NCI-H524 (cell line): ENCODE measurements at places on chromosomes 3 and 15.

DNA sequence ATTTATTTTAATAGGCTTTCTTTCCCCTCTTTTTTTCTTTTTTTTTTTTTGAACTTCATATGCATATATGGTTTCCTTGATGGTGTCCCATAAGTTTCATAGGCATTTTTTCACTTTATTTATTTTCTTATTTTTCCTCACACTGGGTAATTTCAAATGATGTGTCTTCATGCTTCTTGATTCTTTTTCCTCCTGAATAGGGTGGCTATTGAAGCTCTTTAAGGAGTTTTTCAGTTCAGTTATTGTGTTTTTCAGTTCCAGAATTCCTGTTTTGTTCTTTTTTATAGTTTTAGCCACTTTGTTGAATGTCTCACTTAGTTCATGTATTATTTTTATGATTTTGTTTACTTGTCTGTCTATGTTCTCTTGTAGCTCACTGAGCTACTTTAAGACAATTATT, 273.2 kb downstream of the NFKBIZ start:
- no peak for DNase-seq

- peak; percentile 29 for DNase-seq
Measured at GRCh38 chr3:33217866-33218445, 654 bp downstream of the SUSD5 start.

- DNase-seq = no peak
Measured at GRCh38 chr15:82554849-82555248, 14.6 kb upstream of the RPS17 start.

- DNase-seq = no peak
Measured at GRCh38 chr15:21268436-21268940, 171.8 kb downstream of the POTEB3 start.

GRCh38 chr3:183227586-183227985, 25.5 kb upstream of the B3GNT5 start:
- no peak for DNase-seq

DNA sequence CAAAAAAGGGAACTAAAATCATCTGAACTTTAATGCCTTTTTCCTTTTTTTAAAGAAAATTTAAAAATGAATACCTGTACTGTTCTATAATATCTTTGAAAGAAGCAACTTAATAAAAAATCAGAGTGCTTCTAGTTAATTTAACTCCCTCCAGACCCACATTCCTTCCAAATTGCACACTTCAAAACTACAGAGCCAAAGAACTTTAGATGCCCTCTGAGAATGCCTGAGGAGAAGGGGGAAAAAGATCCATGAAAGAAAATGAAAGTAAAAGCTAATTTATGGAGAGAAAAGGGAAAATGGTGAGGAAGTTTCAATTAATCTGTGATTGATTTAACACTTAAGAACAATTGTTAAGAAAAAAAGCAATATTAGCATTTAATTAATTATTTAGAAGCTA, 1141.6 kb downstream of the IGSF11 start:
- DNase-seq = no peak

- DNase-seq = no peak
Measured at GRCh38 chr15:44087578-44088465, 107.2 kb downstream of the FRMD5 start.

DNA sequence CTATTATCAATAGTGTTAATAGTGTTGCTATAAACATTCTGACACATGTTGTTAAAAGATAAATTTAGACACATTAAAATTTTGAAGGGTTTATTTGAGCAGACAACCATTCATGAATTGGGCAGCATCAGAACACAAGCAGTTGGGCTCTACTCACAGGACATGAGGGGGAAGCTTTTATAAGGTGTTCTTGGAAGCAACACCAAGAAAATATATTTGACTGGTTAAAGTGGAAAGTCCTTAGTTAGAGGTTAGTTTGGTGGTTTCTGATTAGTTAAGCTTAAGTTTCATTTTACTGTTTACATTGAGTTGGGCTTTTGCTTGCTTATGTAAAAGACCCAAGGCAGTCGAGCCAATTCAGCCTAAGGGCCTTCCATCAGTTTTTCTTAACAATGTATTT, 220.7 kb downstream of the CD47 start:
- no peak for DNase-seq

GRCh38 chr3:179156775-179157174, 8.6 kb downstream of the PIK3CA start:
- no peak for DNase-seq

DNA sequence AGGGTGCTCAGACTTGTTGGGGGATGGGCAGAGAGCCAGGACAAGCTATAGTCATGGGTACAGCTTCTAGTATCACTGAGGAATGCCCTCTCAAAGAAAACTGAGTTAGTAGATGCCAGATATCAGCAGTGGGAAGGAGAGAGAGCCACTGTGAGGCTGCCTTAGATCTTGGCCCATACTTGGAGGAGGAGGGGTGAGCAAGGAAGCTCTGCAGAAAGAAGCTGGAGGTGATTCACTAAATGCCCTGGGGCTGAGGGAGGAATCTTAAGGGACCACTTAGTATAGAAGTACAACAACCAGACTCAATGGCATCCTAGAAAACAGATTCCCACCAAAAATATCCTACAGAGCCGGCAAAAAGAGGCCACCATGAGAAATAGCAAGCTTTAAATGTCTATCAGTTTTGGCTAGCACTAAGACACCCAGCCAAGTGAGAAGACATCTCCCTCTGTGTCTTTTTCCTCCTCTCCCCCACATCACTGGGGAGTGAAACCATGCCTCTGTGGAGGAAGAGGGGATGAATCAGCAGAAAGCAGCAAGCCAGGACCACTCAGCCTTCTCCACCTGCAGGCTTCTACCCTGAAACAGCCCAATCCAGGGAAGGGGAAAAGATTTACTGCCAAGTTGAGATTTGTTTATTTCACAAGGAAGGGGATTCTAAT, 282.5 kb upstream of the STT3B start:
- DNase-seq = no peak

- DNase-seq = peak; percentile 5
Measured at GRCh38 chr15:73081321-73081958, 29.2 kb downstream of the NEO1 start.

DNA sequence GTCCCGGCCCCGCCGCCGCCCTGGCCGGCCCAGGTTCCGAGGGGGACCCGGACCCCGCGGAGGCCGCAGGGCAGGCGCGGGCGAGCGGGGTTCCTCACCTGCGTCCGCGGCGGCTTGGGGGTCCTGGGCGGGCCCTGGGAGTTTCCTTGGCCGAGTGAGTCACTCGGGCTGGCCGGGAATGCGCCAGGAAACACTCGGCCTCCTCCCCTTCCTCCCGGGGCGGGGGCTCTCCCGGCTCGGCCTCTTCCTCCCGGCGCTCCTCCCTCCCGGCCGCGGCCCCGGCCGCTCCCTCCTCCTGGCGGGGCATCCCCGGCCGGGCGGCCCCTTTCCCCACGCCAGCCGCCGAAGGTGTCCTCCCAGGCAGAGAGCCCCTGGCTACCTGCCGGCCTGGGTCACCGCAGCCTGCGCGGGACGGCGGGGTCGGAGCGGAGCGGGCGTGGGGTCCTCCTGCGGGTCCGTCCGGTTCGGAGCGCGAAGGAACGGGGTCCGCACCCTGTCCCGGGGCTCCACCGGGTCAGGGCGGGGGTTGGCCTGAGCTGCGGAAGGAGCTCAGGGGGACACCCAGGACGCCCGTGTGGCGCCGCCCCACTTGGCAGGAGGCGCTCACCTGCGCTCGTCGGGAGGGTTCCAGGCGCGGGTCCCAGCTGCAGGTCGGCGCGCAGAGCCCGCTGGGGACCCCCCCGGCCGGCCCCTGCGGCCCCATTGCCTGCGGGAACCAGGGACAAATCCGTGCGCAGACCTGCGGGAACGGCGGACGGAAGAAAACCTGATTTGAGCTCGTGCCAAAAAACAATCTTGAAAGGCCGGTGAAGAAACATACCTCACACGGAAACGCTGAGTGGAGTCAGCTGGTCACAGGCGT, at the start of gene CYFIP1:
CYFIP1 (minus strand) TSS at position 180 of the 862 bp plus-strand sequence. CDS start 33,083 bp downstream, outside the sequence.
- DNase-seq = peak; percentile 49

- DNase-seq = no peak
Measured at GRCh38 chr15:37586976-37587375, 347.5 kb upstream of the TMCO5A start.

DNA sequence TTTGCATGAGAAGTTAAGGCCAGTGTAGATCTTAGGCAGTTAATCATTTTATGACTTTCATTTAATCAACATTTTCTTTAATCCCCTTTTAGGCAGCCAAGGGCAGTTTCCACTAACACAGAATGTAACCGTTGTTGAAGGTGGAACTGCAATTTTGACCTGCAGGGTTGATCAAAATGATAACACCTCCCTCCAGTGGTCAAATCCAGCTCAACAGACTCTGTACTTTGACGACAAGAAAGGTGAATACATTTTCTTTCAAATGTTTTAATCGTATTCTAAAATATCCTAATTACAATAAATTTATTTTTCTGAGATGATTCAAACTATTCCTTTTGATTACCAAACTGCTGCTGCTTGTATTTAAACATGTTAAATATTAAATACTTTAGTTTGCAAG, 843.2 kb downstream of the CADM2 start:
- DNase-seq = peak; percentile 11

DNA sequence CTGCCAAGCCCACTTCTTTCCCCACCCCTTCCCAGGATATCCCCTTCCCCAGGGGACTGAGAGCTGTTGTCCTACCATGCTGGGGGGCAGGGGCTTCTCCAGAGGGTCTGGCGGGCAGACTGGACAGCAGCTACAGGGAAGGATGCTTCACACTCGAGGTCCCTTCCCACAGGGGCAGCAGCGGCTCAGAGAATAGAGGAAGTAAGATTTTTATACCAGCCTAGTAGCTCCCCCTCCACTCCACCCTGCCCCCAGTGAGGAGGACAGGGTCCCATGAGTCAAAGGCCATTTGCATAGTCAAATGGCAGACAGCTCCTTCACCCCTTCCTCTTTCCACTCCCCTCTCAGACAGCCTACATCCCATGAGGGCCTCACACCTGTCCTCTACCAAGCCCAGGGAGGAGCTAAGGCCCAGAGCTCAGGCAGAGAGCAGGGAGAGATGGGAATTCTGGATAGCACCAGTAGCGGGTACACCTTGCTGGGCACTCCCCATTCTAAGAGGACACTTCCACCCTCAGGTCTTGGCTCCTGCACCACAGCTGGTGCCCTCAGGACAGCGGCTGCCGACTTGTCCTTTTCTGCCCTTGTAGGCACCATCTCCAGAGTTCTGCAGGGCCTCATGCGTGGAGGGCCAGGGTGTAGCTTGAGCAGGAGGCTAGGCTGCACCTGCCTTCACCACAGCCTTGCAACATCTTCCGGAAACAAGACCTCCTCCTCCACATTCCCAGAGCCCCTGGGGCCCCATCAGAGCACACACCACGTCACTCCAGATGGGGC, at the start of gene TLR9:
TLR9 (minus strand) TSS at position 194 of the 777 bp plus-strand sequence; CDS start at position 78, 116 bp downstream.
- DNase-seq = no peak

GRCh38 chr3:53181528-53181927, 20.5 kb downstream of the PRKCD start:
- DNase-seq = no peak

- DNase-seq = no peak
Measured at GRCh38 chr3:46669191-46669999, 24.1 kb downstream of the ALS2CL start.

GRCh38 chr3:103083848-103084631, 649.2 kb downstream of the ZPLD1 start:
- no peak for DNase-seq
